IPS DF 19.7 (cell line): ENCODE measurements at places on chromosomes 1 and 21.

GRCh38 chr1:178645808-178646200, 79.2 kb upstream of the RALGPS2 start:
- no peak for DNase-seq

DNA sequence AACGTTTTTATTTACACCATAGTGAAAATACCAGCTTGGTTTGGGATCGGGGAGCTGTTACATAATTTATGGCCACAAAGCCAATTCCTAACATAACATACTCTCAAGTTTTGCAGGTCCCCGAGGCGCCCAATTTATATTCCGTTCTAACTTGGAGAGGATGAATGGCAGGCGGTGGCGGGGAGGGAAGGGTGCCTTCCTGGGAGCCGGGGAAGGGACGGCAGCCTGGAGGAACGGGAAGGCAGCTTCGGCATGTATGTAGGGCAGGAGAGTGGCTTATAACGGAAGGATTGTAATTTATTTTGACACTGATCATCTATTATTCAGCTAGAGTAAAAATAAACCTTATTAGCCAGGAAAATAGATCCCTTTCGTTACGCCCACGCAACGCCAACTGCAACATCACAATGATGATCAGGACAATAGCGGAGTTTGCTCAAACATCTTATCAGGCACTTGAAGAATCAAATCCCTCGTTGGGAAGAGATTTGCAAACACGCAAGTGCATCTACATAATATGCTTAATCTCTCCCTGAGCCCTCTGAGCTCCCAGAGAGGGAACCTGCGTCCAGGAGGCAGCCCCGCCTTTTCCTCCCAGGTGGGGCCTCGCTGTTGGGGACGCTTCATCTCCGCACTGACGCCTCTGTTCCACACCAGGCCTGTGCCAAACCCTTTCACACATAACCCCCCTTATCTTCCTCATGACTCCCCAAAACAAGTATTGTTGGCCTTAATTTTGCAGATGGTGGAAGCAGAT, 93.7 kb upstream of the C1orf174 start:
- DNase-seq = no peak

DNA sequence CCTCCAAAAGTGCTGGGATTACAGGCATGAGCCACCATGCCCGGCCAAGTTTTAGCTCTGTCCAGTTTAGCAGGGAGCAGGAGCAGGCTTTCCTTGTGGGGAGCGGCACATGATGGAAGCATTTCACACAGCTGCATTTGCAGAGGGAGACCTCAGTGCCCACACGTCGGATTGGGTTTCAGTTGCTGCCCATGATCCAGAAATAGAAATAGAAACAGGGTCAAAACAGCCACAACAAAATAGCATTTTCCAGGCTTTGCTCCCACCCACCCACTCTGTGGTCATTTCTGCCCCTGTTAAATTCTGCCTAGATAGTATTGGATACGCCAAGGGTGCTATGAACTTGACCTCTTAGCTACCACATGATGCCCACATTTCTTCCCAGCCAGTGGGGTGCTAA, 128.4 kb downstream of the CNIH3 start:
- no peak for DNase-seq

- DNase-seq = no peak
Measured at GRCh38 chr1:229032375-229032774, 238.5 kb upstream of the RAB4A start.

GRCh38 chr1:161482610-161483009, 22.6 kb upstream of the FCGR2A start:
- DNase-seq = no peak
